ENCODE measurements at places on chromosomes 7 and 10.

DNA sequence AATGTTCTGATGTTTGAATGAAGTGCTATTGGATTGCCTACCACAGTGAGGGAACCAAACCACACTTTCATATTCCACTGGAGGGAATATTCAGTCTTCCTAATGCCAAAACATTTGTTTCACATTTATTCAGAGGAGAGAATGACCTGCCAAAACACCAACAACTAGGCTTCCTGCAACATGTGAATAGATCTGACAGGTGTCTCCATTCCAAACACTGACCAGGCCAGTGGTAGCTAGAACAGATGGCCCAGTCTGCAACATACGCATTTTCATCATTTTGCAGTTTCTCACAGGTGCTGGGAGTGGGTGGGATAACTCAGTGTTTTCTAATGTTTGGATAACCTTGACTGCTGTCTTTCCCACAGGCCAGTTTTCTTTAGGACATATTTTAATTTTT is 110.0 kb downstream of the RELN start:
- DNase-seq, result no peak

GRCh38 chr10:112956631-112957350 is 6.7 kb downstream of the TCF7L2 start:
- no peak for DNase-seq

DNA sequence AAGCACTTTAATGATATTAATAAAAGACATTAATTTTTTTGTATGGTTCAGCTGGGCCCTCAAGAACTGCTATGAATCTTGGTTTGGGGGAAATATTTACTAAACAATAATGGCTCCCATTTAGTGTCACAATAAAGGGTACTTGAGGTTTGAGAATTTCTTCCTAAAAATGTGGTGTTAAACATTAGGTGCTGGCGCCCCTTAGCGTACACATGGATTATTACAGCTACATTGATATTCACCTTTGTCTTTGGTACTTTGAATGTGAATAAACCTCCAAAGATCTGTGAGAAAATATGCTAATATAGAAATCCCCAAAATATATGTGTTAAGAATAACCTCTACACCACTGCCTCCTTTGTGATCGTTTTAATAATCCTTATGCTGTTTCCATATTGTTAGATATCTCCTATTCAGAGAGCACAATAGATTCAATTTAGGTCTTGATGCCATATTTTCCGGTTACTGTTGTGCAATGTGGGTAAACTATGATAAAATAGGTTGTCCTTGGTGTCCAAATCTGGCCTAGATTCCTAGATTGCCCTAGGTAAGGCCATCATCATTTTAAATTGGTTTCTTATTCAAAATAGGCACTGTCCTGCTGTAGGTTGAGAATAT is 161.8 kb upstream of the CACNA2D1 start:
- peak; percentile 16 for DNase-seq

GRCh38 chr10:129760003-129760315 is 204.1 kb downstream of the EBF3 start:
- DNase-seq, result no peak

DNA sequence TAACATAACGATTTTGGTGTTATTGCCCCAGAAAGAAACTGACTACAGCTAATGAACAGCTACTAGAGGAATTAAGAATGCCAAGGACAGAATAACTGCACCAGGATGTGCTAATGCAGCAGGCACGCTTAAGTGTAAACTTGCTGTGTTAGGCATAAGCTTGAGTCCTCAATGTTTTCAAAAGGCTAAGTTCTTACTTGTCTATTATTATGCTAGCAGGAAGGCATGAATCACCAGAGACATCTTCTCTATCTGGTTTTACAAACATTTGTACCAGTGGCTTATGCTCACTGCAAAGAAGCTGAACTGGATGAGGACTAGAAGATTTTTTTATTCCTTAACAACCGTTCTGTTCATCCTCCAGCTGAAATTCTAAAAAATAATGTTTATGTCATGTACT is 1035.3 kb downstream of the NRG3 start:
- no peak for DNase-seq

- DNase-seq, result no peak
Observed at GRCh38 chr10:48454302-48455054, 148.0 kb downstream of the MAPK8 start.

DNA sequence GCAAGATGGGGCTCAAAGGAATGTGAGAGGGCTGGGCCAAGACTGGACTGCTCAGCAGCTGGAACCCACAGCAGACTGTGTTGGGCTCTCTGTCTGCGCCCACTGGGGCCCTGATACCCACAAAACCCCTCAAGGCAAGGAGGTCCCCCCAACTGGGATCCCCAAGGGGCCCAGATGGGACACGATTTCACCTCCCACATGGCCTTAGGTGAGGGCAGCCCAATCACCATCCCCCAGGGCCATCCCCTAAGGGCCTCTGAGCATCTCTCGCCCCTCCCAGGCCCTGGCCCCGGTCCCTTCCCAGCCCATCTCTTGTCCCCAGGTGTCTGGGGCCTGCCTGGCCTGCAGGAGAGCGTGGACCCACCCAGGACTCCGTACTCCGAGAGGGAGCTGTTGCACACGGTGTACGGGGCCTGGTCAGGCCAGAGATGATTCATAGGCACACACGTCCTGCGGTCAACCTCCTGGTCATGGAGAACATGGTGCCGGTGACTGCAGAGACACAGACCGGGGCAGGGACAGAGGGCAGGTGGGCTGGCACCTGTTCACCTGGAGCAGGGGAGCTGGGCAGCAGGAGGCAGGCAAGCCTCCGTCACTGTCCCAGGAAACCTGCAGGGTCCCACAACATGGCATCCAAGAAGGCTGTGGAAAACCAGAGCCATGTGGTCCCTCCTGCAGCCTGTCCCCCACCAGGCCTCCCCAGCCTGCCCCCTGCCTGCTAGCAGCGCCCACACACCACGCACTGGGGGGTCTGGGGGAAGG is 21.6 kb downstream of the OGDHL start:
- DNase-seq, result no peak

- DNase-seq, result no peak
Observed at GRCh38 chr7:37081436-37081835, 357.1 kb upstream of the AOAH start.

- no peak for DNase-seq
Observed at GRCh38 chr7:2116989-2117591, 115.7 kb downstream of the MAD1L1 start.

GRCh38 chr10:109762555-109762954 is 160.8 kb downstream of the XPNPEP1 start:
- DNase-seq, result no peak

DNA sequence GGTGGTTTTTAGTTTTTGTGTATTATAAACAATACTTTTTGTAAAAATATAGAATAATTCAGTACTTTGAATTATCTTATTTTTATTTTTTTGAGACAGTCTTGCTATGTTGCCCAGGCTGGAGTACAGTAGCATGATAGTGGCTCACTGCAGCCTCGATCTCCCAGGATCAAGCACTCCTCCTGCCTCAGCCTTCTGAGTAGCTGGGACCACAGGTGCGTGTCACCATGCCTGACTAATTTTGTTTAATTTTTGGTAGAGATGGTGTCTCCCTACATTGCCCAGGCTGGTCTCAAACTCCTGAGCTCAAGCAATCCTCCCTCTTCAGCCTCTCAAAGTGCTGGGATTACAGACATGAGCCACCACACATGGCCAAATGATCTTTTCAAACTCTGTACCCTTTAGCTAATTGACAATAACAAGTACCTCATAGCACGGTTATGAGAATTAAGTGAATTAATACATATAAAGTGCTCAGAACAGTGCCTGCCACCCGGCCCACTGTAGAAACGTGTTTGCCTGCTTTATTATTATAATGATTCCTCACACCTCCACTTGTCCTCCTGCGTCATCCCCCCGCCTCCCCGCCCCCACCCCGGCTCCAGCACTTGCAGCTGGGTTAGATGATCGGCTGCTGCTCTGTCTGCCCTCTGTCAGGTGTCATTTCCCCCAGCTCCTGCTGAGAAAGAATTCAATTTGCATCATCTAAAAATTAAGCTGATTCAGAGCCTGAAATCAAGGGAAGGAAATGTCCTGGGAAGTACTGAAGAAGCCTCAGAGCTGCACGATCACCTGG is 53.6 kb upstream of the NRF1 start:
- DNase-seq, result no peak

DNA sequence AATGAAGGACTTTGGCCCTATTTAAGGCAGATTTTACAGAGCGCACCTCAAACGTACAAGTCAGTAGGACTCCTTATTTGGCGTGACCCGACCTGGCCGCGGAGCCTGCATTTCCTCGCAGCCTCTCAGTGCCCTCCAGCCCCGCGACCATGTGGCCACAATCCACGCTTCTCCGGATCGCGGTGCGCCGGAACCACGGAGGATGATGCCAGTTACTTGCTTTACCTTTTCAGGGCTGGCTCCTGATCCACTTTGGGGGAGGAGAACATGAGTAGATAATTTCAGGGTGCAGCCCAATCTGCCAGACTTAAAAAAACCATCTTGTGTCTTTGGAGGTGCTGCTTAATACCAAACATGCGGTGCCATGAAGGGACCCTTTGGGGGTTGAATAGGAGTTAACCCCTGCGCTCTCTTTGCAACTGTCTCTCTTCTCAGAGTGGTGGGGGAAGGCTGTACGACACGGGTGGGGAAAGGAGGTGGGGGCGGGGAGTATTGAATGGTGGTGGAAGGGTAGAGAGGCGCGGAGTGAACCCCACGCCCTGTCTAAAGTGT is 1.5 kb downstream of the FRAT1 start:
- no peak for DNase-seq

All from CD4-positive, CD25-positive, alpha-beta regulatory T cell (primary cell).